ENCODE measurements at places on chromosomes 1 and 21.

DNA sequence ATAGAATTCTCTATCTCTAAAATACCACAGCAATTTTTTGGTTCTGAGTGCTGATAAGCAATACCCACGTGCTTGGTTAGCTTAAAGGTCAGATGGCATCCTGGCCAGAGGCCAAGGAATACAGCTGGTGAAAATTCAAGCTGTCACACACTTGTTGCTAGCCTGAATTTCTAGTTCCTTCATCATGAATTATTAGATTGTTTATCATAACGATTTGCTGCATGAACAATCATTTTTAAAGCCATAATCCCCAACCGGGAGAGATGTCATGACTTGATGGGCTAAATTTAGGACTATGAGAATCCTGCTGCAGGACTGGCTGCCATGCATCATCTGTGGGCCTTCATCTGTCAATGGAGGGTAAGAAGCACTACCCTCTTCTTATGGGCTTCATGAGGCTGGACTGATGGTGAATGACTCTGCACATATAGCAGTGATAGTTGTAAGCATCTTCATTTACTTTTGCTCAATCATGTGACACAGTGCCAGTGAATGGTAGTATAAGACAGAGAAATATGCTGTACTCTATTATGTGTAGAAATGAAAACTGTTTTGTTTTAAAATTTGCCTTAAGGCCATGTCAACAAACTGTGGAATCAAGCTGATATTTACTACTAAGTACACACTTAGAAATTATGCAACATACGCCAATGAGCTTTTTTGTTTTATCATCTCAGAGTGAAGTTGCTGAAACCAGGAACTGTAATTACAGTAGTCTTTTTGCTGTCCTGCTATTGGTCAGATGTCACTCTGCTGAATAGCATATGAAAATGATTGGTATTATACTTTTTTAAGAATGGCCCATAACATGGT lies 80.5 kb upstream of the RALGPS2 start:
- no peak for DNase-seq

- DNase-seq, result no peak
Observed at GRCh38 chr1:33004613-33005012, 32.1 kb downstream of the AK2 start.

- DNase-seq, result no peak
Observed at GRCh38 chr1:232697187-232697822, 67.4 kb upstream of the SIPA1L2 start.

GRCh38 chr1:7389201-7389905 lies 381.7 kb upstream of the VAMP3 start:
- DNase-seq, result no peak

- DNase-seq, result no peak
Observed at GRCh38 chr1:204292740-204293139, 67.0 kb downstream of the PLEKHA6 start.

DNA sequence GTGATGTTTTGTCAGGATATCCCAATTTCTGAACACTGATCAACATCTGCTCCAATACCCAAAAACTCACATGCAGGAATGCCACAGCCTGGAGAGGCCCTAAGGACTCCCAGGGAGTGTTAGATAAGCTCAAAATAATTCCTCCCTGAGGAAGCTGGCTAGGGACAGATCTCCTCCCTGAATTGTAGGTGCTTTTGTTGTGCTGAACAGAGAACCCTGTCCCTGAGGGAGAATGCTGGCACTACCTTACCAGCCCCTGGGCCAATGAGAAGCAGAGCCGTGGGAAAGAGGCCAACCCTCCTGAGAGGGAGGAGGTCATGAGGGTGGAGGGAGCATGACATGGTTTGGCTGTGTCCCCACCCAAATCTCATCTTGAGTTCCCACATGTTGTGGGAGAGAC lies 73.6 kb upstream of the PTGFRN start:
- DNase-seq, result no peak

DNA sequence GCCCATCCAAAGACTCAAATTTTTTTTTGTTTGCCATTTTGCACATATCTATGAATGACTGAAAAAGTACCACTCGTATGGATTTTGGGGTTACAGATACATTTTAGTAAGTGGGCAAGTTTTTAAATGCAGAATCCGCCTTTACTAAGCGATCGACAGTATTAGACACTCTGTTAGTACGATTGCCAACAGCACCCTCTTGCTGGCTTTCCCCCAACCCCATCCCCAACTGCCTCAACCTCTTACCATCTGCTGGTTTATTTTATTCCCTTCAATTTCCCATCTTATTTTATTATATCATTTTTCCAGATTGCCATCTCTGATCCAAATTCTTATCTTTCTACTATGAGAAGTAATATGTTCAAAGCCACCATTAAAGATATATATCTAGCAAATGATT lies 244.8 kb downstream of the LRRIQ3 start:
- no peak for DNase-seq

DNA sequence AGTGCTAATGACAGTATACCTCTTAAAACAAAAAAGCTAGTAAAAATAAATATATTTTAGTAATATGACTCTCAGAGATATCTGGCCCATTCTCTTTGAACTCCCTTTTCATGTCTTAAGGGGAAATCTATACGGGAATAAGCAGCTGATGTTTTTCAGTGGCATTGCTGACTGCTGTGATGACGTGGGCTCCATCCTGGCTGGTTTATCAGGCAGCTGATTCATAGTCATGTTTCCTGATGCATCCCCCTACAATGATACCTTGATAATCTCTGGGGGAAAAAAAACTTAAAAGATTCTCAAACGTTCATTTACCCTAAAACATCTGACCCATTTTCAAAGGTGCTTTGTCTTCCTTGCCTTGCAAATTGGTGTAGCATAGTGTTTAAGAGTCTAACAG lies 53.8 kb downstream of the ABCA4 start:
- no peak for DNase-seq

DNA sequence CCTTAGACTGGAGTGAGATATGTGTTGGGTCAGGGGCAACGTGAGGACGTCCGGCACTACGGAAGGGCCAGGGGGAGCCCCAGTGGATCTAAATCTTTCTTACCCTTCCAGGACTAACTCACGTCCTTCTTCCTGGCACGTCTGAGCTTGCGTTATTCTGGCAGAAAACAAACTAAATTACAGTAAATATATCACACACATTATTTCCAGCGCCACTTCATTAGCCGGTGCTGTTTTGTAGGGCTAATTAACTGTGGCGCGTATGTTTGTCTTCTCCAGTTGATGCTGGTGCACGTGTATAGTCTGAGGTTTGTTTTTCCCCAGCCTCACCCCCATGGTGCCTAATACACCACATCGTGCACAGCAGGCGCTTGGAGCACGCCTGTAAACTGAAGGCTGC lies 59.2 kb downstream of the TLR5 start:
- DNase-seq, result no peak

- DNase-seq, result no peak
Observed at GRCh38 chr1:99645203-99645602, 710 bp upstream of the PALMD start.

- no peak for DNase-seq
Observed at GRCh38 chr1:218674280-218674773, 329.2 kb downstream of the TGFB2 start.

DNA sequence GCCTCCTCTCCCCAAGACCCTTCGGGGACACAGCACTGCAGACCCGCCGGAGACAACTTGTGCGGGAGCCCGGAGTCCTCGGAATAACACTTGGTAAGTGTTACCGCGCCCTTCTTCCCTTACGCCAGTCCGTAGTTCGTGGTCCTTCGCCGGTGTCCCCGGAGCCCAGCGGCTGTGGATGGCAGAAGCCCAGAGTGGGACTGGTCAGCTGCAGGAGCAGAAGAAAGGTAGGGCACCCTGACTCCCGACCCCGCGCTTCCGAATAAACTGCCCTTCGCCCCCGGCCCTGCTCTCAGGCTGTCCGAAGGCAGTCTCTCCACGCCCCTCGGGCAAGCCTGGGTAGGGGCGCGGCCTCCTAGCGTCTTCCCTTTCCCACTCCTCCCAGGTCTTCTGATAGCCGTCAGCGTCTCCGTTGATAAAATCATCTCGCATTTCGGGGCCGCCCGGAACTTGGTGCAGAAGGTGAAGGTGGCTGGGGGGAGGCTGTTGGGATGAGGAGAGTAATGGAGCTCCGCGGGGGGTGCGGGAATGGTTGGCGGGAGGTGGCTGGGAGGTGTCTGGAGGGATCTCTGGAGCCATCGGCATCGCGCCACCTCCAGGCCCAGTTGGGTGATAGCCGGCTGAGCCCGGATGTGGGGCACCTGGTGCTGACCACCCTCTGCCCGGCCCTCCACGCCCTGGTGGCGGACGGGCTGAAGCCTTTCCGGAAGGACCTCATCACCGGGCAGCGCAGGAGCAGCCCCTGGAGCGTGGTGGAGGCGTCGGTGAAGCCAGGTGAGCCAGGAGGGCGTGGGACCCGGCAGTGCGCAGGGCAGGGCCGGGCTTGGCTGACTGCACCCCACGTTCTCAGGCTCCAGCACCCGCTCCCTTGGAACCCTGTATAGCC lies 4.3 kb downstream of the RUSC1 start:
- no peak for DNase-seq

DNA sequence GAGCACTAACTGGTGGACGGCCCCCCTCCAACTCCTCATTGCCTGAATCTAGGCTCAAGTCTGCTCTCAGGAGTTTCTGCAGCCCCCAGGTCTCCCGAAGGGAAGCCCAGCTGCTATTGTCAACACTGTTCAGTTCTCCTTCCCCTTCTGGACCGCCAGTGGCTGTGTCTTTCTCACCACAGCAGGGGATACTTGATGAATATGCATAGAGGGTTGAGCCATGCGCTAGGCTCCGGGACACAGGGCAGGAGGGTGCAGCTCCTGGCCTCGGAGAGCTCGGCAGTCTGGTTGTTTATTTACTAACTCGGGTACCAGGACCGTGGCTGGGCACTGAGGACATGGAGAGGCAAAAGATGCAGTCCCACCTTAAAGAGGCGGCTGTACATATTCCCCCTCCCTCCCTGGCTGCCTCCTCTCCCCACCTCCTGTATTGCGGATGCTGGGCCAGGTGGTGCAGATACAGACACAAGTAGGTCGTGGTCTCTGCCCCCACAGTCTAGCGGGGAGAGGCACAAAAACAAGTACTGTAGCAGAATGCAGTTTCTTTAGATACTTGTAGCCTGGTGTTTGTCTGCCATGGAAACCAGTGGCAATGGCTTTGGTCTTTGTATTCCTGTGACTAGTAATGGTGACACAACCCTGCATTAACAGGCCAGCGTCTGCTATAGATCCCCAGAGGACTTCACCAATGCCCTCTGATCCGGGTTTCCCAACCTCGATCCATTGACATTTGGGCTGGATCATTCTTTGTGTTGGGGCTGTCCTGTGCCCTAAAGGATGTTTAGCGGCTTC lies 26.2 kb downstream of the ARHGEF10L start:
- DNase-seq, result no peak

- DNase-seq, result no peak
Observed at GRCh38 chr1:111436726-111437125, 9.2 kb upstream of the OVGP1 start.

DNA sequence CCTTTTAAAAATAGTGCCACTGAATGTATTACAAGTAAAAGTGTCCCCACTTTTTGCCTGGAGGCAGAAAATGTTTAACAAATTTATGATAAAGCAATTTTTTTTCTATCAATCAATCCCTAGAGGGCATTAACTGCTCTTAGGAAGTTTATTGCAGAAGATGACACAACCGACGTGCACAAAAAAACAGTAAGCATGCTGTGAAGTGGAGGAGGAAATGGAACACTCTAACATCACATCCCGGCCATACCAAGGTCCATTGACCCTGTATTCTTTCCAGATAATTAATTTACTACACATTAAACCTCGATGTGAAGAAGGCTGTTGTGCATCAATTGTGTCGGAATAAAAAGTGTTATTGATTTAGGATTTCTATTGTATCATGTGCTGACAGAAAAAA lies 264.9 kb upstream of the NR5A2 start:
- DNase-seq, result no peak

DNA sequence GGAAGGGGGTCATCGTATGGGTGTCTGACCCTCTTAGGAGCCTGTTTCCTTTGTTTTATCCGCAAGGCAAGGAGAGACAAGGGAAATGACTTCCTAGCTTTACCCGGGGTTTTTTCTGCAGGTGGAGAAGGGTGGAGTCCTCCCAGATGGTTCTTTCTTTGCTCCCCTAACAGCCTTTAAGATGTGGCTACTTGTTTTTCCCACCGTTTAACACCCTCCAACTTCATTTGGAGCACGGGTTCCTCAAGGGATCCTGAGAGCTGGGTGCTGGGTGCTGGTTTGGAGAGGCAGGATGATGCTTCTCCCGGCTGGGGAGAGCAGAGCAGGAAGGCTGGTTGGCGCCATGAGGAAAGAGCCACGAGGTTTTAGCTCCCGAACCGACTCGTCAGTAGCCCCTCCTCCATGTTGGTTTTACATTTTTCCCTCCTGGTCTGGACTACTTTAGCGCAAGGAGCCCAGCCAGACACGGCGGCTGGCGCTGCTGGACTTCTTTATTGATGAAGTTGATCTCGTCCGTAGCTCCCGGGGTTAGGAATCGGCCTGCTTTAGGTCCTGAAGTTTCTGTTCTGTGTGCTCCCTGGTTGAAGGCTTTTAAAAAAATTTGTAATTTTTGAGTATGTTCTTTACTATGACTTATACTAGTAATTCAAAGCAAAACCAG lies 1.4 kb downstream of the UCK2 start:
- DNase-seq, result no peak

DNA sequence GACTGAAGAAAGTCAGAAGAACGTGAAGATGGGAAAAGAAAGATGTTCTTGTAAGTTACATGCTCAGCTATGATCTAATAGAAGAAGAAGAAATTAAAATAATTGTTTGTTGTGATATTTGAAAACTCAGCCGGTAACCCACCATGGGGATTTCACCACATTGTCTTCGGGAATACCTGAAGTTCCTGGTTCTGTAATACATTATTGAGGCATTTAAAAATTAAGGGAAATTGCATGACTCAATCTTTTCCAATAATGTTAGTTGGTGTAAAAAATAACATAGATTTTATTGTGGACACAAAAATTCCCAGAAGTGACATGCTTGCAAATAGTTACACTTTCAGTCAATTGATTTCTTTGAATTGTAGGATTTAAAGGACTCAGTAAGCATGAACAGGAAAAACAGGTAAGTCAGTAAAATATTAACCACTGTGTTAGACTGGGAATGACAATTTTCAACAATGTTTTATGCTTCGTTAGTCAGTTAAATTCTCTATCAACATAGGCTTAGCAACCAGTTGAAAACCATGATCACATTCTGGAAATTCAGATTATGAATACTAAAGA lies 745.1 kb downstream of the LTN1 start:
- DNase-seq, result no peak

DNA sequence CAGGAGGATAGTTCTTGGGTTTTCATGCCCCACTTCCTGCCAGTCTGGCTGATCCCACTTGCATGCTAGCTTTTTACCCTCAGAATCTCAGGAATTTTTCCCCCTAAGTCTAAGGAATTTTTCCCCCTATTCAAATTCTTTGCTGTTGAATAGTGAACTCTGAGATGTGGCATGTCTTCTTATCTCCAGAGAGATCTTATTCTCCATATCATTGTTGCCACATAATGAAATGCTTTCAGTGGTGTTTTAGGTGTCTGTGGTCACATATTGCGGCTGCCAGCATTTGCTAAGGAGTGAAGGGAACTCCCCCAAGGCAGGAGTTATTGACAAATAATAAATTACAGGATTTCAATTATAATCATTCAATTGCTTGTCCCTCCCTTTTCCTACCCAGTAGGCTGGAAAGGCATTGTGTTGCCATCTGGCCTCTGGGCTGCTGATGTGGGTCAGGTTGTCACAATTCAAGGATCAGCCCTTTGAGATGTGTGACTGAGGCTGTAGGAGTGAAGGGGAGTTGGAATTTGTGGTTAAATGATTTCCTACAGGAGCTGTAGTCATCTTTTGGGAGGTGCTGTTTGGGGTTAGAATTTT lies 3.9 kb upstream of the FLG start:
- DNase-seq, result no peak

GRCh38 chr1:185229981-185230380 lies 73.0 kb downstream of the SWT1 start:
- no peak for DNase-seq

GRCh38 chr1:99268021-99268420 lies 3.7 kb downstream of the PLPPR4 start:
- no peak for DNase-seq
